Stimulated activated CD4-positive, alpha-beta T cell treated with anti-CD3 and anti-CD28 coated beads, TNF-alpha, amount 100 ng/mL, for 1 hour (primary cell): ENCODE measurements at places on chromosomes 3 and 15.

DNA sequence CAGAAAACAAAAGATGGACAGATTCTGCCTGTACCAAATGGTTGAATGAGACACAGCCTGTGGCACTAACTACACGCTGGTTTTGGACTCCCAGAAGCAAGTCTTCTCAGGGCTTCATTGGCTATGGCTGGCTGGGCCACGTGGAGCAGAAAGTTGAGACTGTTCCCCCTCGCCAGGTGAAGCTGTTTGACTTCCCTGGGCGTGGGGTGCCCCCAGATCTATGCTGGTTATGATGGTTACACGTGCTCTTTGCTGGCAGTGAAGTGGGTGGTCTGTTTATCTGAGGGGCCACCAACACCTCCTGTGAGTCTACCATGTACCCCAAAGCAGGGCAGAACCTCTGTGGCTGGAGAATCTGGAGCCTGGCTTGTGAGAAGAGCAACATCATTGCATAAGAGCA lies 60.3 kb upstream of the EPHA6 start:
- DNase-seq = no peak

- no peak for DNase-seq
Measured at GRCh38 chr3:118144919-118145318, 889.7 kb downstream of the IGSF11 start.

DNA sequence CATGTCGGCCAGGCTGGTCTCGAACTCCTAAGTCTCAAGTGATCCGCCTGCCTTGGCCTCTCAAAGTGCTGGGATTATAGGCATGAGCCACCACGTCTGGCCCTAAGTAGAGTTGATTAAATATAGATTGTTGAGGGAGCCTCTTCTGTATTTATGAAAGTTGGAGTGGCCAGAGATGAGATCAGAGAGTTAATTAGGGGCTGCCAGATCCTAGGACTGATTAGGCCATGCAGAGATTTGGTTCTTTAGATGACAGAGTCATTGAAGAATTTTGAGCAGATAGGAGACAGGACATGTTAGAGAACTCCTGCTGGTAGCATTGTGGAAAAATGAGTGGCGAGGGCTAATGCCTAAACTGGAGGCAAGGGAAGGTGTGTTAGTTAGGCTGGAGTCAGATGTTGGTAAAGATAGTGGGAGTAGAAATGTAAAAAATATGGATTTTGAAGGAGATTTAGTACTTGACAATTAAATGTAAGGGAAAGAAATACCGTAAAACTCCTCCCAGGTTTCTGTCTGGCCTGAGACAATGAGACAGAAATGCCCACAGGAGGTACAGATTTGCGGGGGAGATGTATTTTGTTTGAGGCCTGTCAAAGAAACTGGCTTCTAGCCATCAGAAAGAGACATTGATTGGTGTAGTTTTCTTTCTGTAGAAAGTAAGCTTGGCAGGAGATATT lies 23.4 kb downstream of the SACM1L start:
- no peak for DNase-seq

DNA sequence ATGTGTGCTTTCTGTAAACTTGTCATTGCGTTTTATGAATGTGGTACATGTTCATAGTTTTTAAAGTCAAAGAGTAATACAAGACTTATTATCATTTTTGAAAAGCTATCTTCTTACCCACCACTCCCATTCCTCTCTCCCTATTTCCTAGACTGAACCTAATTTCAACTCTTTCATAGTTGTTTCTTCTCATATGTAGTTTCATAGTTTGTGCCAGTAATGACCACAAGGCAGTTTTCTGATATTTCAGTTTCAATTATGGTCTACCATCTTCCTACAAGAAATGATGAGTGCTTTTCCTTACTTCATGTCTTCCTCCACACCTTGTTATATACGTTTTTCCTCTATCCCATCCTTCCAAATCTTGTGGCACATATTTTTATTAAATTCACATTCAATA lies 445.0 kb upstream of the GOLIM4 start:
- no peak for DNase-seq

GRCh38 chr15:94265009-94265408 lies 33.6 kb downstream of the MCTP2 start:
- DNase-seq = no peak

- no peak for DNase-seq
Measured at GRCh38 chr15:51244423-51244869, 94.0 kb downstream of the CYP19A1 start.

DNA sequence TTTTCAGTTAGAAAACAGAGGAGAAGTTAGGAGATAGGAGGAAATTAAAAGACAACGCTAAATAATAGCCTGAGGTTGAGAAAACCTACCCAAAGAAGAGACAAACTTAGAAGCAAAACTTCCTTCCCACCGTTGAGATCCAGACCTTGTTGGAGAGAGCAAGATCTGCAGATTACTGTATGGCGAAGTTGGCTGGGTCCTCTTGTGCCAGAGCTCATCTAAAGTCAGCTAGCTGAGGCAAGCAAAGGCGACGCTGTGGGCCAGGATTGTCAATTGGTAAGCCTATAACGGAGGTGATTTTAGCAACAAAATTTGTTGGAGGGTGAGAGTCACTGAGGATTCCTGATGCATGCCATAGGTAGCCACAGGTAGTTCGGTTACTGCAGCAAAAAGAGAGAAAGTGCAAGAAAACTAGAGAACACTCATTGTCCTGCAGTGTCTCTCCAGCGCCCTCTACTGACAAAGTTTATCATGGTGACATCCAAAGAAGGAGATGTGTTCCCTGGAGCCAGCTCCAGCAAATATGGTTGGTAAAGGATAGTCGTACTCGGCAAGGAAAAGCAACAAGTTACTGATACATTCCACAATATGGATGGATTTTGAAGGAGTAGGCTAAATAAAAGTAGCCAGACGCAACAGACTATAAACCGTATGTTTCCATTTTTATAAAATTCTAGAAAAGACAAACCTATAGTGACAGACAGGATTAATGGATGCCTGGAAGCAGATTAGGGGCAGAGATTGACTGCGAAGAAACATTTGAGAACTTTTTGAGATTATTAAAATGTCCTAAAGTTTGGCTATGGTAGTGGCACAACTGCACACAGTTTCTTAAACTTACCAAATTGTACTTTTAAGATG lies 9.8 kb upstream of the OR5K4 start:
- no peak for DNase-seq

GRCh38 chr15:35669021-35669420 lies 123.1 kb upstream of the DPH6 start:
- no peak for DNase-seq

- no peak for DNase-seq
Measured at GRCh38 chr3:10371167-10371566, 50.3 kb upstream of the SEC13 start.

DNA sequence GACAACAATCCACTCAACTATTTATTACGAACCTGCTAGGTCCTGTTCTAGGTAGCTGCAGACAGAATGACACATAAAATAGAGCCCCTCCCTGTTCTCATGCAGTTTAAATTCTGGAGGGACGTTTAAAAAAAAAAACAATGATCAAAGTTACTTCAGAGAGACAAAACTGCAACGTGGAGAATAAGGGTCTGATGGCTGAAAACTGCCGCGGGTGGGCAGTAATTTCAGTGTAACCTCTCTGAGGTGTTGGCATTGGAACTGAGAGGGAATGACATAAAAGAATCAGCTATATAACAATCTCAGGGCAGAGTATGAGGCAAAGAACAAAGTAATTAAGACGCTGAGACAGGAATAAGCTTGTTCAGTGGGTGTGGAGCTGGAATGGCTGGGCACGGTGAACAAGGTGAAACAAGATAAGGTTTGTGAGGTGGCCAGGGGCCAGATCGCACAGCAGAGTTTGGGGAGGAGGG lies 19.5 kb downstream of the TBL1XR1 start:
- DNase-seq = no peak

DNA sequence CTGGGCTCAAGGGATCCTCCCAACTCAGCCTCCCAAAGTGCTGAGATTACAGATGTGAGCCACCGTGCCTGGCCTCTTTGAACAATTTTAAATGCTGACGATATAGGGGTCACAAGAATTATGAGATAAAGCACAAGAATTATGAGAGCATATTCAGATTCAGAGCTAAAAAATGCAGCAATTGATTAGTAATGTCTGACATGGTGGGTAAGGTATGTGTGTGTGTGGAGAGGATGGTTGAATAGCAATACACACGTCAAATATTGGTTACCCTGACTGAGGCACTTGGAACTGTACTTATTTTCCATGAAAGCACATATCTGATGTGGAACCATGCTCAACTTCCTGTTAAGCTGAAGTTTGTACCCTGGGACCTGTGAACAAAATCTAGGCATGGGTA lies 115.6 kb downstream of the EOMES start:
- DNase-seq = no peak

DNA sequence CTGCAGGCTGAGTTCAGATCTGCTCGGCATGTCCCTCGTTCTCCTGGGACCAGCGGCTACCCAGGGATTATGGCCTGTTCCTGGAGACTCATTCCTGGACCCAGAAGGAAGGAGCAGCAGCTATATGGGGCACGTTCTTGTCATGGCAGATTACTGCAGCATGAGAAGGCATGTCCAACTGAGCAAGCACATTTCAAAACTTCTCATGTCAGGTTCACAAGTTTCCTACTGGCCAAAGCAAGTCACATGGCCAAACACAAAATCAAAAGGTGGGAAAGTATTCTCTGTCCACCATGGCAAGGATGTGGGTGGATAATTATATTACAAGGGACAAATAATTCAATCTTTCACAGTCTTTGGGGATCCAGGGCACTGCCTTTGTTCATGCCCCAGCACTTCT lies 71.9 kb upstream of the C15orf39 start:
- no peak for DNase-seq

GRCh38 chr15:39312984-39313383 lies 267.9 kb upstream of the THBS1 start:
- no peak for DNase-seq

DNA sequence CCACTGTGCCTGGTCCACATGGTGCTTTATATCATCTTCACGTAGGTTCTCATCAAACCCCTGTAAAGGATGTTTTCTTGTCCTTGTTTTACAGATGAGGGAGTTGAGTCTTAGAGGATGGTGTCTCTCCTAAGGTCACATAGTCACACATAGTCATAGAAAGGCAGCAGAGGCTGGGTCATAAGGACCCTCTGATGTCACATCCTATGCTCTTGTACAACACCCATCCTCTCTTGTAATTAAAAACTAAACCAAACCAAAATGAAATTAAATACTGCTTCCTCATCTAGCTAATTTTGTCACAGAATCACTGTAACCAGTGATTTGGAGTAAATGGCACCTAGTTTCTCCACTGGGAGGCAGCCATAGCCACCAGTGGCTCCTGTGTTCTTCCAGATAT lies 21.8 kb upstream of the ATP1B3 start:
- no peak for DNase-seq

- DNase-seq = no peak
Measured at GRCh38 chr15:52185151-52185561, 6.0 kb downstream of the GNB5 start.

DNA sequence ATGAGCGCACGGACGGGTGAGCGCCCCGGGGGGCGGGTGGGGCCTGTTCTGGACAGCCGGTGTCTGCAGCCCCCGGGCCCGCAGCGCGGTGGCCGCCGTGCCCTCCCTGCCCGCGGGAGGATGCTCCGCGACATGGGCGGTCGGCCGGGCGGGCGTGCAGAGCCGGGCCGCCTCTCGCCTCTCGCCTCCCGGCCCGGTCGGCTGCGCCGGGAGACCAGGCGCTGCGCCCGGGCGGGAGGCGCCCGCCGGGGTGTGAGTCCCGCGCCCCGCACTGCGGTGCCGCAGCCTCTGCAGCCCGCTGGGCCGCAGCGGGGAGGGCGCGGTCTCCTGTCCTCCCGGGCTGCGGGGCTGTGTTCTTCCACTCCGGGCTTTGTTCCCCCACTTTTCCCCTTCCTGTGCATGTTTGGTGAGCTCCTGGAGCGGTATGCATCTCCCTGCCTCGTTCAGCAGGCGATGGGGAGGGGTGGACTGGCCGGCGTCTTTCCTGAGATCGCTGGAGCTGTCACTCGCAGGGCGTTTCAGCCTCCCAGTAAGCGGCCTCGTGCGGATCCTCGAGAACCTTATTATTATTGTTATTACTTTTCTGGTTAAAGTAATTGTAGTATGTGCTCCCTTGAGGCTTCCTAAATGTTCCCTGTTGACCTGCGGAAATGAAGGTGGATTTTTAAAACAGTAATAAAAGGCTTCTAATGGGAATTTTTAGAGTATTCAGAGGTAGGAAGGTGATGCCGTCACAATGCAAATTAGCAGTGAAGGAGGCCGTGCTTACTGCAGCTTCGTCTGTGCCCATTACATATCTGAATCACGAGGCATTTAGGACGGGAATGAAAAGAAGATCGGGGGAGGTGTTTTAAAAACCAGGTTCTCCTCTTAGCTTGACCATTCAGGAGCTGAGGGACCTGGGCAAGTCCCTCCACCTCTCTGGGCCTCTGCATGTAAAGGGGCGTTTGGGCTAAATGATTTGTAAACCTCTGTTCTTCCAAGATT lies 593 bp downstream of the TMOD2 start:
- DNase-seq = no peak

GRCh38 chr3:127011270-127011992 lies 28.5 kb downstream of the PLXNA1 start:
- no peak for DNase-seq

- DNase-seq = no peak
Measured at GRCh38 chr3:101084404-101084803, 91.2 kb upstream of the ABI3BP start.

DNA sequence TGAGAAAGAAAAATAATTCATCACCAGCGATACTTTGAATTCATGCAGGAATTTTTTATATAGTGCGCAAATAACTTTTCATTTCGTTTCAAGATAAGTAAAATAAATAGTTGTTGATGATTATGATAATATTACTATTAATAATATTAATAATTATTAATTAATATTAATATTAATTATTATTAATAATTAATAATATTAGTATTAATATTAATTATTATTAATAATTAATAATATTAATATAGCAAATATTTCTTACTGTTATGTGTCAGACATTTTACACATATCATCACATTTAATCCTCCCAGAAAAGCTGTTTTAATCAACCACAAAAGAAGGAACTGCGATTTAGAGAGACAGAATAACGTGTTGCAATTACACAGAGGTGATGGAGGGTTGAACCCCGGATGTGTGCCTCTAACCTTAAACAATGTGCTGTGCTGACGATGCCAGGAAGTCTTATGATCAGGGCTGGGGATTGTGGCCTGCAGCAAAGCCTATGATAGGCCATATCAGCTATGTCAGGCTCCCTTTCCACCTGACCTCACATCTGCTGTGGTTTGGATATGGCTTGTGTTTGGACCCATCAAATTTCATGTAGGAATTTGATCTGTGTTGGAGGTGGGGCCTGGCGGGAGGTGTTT lies 263.5 kb upstream of the NR2F2 start:
- no peak for DNase-seq

GRCh38 chr15:78434134-78434533 lies 3.9 kb upstream of the IREB2 start:
- DNase-seq = no peak

GRCh38 chr3:159925248-159925647 lies 63.4 kb upstream of the IL12A start:
- no peak for DNase-seq

DNA sequence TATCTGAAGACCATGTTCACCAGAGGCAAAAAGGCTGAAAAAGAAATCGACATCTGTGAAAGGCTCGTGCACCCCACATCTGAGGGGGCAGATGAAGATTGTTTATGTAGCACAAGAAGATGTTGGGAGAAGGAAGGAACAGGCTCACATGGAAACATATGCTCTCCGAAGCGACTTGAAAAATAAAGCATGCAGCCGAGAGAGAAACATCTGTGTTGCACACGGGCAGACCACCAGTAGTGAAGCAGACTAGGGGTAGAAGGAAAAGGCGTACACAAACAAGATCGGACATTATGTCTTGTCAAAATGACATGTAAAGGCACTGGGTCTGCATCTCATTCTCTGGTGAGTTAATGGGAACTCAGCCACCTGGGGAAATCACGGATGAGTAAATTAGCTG lies 356.5 kb downstream of the ZIC4 start:
- DNase-seq = no peak

- DNase-seq = no peak
Measured at GRCh38 chr15:63040954-63041353, 1.6 kb upstream of the TPM1 start.
